ENCODE measurements at places on chromosomes 12 and 14.

GRCh38 chr12:11808931-11809330 is 159.5 kb downstream of the ETV6 start:
- no peak for DNase-seq

- DNase-seq: no peak
Observed at GRCh38 chr12:112466011-112466422, 47.3 kb downstream of the PTPN11 start.

- no peak for DNase-seq
Observed at GRCh38 chr14:25875475-25875874, 722.4 kb downstream of the NOVA1 start.

DNA sequence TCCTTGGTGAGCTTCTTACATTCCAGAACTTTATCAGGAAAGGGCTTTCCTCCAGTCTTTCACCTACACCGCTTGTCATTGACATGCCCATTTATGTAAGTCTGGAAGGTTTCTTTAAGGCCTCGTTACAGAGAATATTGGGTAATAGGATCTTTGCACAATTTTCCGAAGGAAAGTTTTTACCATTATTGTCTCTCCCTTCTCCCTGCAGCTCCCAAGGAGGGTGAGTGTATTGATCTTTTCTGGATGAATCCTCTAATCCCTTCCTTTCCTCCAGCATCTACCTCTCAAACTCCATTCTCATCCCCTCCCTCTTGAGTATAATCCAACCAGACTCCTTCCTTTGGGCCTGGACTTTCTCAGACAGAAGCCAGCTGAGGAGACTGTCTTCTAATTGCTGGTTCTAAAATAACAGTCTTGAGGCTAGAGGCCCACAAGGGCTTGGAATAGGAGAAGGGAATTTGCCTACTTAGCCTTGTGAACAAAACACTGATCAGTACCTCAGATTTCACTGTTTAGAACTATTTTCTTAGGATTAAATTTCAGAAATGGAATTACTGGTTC is 21.8 kb downstream of the WNK1 start:
- DNase-seq: no peak

DNA sequence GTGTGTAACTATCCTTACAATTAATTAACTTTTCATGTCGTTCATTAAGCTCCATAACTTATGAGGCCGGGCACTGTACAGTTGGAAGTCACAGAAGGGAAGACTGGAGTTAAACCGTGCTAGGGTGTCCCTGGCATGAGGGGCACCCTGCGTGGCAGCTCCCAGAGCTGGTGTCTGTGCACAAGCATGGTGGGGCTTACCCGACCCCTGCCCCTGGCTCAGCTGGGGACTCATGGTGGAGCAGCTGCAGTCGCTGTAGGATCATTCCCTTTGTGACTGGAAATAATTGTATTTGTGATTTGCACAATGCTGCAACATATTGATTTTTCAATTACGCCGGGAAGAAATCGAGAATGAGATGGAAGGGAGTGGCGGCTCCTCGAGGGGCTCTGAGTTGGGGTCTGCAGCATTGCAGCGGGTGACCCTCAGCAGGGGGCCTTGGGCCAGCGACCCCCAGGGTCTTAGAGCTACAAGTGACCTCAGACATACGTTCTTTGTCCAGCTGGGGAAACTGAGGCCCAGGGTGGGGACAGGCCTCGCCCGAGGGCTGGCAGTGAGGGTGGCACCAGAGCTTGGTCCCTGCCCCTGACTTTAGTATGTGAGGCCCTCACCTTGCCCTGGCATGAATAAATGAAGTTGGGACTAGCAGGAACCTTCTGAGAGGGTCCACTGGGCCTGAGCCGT is 125.4 kb downstream of the KIF26A start:
- DNase-seq: no peak

GRCh38 chr14:90968025-90968424 is 92.4 kb downstream of the RPS6KA5 start:
- DNase-seq: no peak

DNA sequence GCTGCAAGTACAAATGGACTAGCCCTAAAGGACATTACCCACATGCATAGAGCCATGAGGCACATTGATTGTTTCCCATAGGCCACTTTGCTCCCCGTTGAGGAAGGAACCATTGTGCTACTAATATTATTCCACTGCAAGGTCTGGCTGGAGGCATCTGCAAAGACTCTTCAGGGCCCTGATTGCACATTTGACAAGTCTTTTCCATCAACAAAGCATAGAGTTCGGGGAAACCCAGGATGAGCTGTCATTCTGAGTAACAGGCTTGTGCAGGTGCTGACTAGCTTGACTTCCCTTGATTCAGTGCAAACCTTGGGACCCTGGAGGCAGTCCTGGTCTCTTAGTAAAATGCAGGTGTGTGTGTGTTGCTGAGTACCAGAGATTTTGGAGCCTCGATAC is 73.8 kb downstream of the SUSD6 start:
- no peak for DNase-seq

GRCh38 chr12:33184161-33184560 is 255.5 kb downstream of the SYT10 start:
- no peak for DNase-seq

DNA sequence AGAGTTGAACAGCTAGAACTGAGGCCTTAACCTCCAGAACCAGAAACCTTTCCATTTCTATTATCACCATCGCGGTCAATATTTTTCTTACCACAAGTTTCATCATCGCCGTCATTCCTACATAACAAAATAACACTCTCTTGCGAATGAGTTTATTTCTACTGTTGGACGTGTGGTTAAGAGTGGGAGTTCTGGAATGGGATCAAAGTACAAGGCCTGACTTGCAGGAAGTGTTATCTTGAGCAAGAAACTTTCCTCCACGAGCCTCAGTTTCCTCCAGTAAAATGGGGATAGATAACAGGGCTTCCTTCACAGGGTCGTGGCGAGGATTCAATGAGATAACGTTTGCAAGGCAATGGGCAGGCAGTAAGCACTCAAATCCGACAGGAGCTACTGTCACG is 652 bp downstream of the SART3 start:
- DNase-seq: no peak

DNA sequence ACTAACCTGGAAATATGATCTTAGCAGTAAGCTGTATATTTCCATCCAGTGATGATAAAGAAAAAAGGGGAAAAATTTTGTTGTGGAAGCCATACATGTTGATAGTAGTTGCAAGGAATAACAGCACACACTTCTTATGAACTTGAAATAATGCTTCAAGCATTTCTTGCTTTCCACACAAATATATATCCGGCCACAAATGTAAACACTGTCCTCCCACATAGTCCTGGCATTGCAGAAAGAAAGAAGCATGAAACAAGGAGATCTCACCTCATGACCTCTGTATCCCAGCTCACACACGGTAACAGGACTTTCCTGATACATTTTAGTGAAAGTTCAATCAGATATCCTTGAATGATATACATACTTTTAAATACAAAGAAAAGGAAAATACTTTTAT is 56.0 kb downstream of the LLPH start:
- DNase-seq: no peak

DNA sequence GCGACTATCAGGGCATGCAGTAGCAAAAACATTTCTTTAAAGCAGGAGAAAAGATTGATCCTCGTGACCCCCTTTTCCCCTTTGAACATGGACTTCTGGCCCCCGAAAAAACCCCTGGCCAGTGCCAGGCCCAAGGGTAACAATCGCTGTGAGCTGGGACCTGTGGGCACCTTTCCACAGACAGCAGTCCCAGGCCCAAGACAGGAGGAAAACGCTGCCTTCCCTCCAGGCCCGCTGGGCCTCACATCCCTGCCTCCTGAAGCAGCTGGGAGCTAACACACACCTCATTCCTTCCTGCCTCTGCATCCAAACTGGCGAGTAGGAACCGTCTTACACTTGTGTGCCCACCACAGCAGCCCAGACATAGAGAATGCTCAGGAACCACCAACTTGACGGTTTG is 1.2 kb downstream of the VWF start:
- no peak for DNase-seq

GRCh38 chr14:58882577-58883018 is 244.8 kb downstream of the DACT1 start:
- DNase-seq: peak; percentile 50

- no peak for DNase-seq
Observed at GRCh38 chr14:89933002-89933401, 21.5 kb downstream of the EFCAB11 start.

DNA sequence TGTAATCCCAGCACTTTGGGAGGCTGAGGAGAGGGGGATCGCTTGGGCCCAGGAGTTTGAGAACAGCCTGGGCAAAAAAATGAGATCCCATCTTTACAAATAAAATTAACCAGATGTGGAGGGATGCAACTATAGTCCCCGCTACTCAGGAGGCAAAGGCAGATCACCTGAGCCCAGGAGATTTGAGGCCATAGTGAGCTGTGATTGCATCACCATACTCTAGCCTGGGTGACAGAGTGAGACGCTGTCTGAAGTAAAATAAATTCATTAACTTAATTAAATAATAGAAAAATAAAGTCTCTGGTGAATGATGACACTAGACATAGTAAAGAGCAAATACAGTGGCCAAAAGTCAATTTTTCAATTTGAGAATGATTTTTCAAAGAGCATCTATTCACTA is 16.1 kb upstream of the PLEKHA5 start:
- DNase-seq: no peak

- DNase-seq: no peak
Observed at GRCh38 chr12:121279507-121279915, 17.0 kb downstream of the CAMKK2 start.

- no peak for DNase-seq
Observed at GRCh38 chr12:69163681-69164362, 75.5 kb upstream of the CPSF6 start.

DNA sequence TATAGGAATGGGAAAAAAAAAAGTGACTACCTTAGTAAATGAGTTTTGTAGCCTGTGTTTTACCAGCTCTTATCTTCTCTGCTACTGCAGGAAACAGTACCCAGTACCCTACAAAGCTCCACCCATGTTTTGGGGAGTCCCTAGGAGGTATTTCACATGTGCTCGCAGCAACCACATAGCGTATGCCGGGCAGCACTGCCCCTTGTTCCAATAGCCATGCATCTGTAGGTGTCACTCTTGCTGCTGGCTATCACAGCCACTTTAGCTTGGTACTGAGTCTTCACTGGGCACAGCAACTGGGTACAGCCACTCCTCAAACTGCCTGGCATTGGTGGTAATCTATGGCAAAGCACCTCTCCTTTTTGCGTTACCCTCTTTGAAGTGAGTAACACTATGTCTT is 2.0 kb upstream of the MDM1 start:
- DNase-seq: no peak

DNA sequence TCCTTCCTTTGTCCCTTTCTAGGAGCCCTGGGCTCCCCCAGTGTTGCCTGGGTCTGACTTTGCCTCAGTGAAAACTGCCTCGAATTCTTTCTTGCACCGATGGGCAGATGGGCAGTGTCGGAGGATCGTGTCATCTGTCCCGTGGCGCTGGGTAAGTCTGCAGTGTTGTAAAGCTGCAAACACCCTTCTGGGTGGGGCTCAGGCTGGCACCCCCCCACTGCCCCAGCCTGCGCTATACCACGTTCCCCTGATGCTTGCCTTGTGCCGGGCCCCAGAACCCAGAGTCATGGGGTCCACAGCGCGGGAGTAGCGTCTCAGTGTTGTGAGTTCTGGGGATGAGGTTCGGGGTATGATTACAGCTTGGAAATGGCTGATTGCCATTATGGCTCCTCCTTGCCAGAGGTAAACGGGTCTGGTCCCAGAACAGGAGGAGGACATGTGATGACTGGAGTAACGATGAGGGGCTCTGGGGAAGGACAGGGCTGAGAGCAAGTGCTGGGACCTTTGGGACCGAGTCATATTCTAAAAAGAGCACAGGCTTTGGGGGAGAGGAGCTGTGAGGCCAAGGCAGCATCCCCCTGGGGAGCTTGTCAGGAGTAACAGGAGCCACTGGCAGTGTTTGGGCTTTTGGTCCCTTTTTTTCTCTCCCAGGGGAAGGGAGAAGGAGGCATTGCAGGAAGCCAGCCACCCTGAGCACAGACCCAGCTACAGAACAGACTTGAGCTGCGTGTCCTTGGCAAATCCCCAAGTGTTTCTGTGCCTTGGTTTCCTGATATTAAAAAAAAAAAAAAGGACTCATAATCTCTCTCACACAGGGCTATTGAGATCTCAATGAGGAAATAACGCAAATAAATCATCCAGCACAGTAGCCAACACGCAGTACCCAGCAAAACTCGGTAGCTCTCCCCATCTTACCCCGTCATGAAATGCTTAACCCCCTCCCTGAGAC is 4.3 kb downstream of the RTL1 start:
- DNase-seq: peak; percentile 21

GRCh38 chr14:61477712-61478462 is 156.5 kb downstream of the PRKCH start:
- no peak for DNase-seq

DNA sequence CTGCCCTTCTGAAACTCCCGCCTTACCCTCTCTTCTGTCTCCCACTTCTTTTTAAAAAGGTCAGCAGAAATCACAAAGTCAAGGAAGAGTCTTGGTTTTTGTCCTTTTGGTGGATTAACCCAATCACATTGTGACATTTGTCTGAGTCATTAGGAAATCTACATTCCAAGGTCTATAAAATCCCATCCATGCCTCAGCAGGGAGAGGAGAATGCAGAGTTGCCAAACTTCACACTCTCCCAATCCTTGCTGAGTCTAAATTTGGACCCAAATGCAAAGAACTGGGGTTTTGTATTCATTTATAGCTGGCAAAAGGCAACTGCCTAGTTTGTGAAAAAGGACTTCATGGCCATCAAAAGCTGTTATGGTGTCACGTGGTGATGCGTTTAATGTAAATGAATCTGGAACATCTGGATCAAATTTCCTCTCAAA is 67.9 kb downstream of the TMEM30B start:
- no peak for DNase-seq

GRCh38 chr12:65903691-65904383 is 79.6 kb downstream of the HMGA2 start:
- DNase-seq: no peak

GRCh38 chr12:103600967-103601728 is 14.1 kb downstream of the STAB2 start:
- no peak for DNase-seq

DNA sequence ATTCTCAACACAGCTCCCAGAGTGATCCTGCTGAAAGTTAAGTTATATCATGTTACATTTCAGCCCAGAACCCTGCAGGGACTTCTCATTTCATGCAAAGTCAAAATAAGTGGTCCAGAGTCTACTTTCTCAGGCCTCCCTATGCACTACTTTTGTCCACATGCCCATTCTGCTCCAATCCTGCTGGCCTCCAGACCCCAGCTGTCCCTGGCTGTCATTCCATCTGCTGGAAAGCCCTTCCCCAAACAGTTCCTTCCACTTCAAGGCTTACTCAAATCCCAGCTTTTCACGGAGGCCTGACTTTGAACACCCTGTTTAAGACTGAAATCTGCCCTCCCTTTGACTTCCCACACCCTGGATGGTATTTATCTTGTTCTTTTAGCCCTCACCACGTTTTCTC is 109.8 kb upstream of the DNM1L start:
- DNase-seq: no peak

GRCh38 chr12:7100239-7100638 is 8.0 kb upstream of the C1R start:
- DNase-seq: peak; percentile 41

DNA sequence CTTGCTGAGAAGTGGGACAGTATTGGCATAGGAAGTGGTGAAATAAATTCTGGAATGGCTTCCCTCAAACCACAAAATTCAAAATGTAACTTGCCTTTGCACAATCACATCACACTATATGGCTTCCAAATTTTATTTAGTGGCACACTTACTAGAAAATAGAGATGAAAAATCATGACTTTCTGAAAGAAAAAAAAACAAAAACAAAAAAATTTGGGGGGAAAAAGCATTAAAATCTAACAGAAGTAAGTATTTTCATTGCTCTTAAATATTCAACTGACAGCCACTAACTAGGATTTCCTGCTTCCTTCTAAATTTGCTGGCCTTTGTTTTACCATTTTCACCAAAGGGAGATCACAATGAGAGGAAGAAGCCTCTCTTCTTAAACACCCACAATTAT is 23.0 kb downstream of the ATF7 start:
- no peak for DNase-seq

Measured in NCI-H1105 treated with DMSO at 0.1 percent for 48 hours (cell line).